Stimulated activated CD8-positive, alpha-beta memory T cell treated with anti-CD3 and anti-CD28 coated beads, Interleukin-4, amount 100 ng/mL, for 1 hour (primary cell): ENCODE measurements at places on chromosomes 6 and 20.

- no peak for DNase-seq
Observed at GRCh38 chr6:141988954-141989705, 143.6 kb upstream of the GJE1 start.

GRCh38 chr20:1566701-1567100 lies 9.2 kb upstream of the SIRPD start:
- DNase-seq: no peak

DNA sequence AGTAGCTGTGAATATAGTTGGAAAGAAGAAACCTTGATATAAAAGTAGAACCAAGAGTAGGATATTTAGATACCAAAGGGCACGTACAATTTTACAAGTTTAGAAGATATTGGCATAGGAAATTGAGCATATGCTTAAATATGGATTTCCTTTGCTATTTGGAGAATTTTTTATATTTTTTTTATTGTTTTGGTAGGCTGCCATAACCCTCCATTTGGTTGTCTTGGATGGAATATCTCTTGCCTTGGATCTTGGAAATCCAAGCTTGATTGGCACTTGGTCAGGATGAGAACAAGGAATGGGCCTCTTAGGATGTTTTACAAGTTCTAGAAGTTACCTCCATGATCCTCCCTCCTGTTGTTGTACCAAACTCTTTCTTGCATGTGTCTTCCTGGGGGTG lies 297.1 kb downstream of the PRL start:
- no peak for DNase-seq

DNA sequence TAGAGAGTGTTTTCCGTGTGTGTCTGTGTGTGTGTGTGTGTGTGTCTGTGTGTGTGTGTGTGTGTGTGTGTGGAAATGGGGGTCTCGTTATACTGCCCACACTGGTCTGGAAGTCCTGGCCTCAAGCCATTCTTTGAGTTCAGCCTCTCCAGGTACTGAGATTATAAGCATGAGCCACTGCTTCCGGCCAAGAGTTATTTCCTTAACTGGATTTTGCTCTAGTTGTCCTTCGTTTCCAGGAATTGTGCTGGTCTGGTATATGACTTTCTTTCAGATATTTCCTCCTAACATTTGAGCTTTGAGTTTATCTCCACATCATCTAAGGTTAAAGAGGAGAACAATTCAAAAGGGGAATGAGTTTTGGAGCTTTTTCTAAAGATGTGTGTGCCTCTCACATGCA lies 124.8 kb downstream of the SH3BGRL2 start:
- DNase-seq: no peak

DNA sequence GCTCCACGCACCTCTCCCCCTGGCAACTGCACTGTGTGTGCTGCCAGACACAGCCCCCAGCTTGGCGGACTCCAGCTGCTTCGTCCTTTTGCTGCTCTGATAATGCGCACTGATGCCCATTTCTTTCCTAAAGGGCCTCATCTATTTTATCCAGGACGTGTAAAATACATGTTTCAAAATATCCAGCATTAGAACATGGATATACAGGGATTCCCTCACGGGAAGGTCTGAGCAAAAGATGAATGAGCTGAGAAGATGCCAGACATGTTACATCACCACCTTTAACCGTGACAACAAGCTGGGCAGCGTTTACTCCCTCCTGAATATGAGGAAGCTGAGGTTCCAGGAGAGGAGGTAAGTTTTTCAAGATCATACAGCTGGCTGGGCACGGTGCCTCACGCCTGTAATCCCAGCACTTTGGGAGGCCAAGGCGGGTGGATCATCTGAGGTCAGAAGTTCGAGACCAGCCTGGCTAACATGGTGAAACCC lies 32.8 kb downstream of the TNXB start:
- no peak for DNase-seq

DNA sequence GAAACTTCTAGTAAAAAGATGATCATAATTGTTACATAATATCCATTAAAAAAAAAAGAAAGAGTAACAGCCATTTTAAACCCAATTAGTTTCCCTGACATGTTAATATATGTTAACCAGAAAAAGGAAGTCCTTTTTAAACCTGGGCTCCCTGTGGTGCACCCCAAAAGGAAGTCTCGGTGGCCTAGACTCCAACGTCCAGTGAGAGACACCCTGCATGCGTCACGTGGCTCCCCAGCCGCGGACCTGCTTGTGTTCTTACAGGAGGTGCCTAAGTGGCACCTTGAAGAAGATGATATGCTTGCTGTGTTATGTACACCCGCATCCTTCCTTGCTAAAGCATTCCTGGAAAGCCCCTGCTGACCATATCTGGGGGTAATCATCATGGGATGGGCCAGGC lies 50.1 kb downstream of the FOXC1 start:
- no peak for DNase-seq

- no peak for DNase-seq
Observed at GRCh38 chr6:170371588-170371987, 65.0 kb downstream of the FAM120B start.

- DNase-seq: no peak
Observed at GRCh38 chr6:294656-295565, 2.6 kb downstream of the DUSP22 start.

DNA sequence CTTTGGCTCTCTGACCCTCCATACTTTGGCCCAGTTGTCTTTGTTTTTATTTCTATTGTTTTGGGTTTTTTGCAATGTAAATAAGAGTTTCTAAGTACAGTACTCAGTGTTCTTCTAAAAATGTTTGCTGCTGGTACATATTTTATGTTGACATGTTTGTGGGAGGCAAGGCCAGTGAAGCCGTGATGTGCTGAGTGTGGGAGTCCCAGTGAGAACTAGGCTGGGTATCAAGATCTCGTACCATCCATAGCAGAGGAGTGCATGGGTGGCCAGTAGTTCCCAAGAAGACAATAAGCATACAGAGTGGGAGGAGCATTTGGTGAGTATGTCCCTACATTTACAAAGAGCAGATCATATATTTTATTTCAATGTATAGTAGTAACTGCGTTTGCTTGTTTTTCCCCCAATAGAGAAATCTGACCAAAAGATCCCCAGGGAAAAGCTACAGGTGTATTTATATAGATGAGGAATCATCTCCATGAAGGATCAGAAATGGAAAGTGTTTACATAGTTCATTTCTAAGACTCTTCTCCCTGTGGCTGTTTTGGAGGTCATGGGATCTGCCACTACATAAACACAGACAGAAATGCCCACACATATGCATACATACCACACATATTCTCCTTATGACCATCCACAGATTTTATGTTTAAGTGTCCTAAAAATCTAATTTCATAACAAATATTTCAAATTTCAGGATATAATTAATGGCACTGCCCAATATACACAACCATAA lies 285.9 kb downstream of the ALDH8A1 start:
- DNase-seq: no peak

DNA sequence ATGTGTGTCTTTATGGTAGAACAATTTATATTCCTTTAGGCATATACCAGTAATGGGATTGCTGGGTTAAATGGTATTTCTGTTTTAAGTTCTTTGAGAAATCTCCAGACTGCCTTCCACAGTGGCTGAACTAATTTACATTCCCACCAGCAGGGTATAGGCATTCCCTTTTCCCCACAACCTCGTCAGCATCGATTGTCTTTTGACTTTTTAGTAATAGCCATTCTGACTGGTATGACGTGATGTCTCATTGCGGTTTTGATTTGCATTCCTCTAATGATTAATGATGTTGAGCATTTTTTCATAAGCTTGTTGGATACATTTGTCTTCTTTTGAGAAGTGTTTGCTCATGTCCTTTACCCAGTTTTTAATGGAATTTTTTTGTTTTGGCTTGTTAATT lies 5.3 kb upstream of the TASP1 start:
- DNase-seq: no peak

- no peak for DNase-seq
Observed at GRCh38 chr6:45105170-45105820, 222.8 kb upstream of the RUNX2 start.

DNA sequence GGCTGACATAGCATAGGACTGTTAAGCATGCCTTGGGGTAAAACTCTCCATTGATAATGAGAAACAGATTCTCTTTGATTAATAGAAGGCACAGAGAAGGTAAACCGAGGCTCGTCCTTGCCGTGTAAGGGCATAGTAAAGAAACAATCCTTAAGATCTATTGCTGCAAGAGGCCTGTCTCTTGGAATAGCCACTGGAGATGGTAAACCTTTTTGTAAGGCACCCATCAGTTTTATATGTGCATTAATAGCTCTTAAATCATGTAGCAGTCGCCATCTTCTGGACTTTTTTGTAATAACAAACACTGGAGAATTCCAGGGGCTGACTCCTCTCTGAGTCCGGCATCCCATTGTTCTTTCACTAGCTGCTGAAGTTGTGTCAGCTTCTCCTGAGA lies 8.4 kb upstream of the ABHD12 start:
- DNase-seq: no peak

GRCh38 chr6:158849899-158850806 lies 31.0 kb upstream of the EZR start:
- DNase-seq: no peak
